ENCODE measurements at places on chromosomes 7 and 10.

- peak; percentile 87 for DNase-seq
Measured at GRCh38 chr10:122490786-122491680, 29.7 kb downstream of the HTRA1 start.

DNA sequence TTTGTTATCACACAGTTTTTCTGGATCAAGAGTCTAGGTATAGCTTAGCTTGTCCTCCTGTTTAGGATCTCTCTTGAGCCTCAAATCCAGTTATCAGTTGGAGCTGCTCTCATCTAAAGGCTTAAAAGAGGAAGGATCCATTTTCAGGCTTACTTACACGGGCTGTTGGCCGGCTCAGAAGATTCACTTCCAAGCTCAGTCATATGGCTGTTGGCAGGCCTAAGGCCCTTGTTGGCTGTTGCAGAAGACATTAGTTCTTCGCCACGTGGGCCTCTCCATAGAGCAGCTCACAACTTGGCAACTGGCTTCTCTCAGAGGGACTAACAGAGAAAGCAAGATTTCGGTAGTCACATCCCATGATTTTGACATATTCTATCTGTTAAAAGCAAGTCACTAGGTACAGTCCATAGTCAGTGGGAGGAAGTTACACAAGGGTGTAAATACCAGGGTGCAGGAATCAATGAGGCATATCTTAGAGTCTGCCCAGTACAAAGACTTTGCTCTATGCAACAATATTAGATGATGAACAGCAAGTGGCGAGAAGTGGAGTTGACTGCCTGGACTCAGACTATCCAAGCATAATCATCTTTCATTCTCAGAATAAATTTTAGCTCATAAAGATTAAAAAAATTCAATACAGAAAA is 280.1 kb upstream of the MBL2 start:
- DNase-seq = no peak

DNA sequence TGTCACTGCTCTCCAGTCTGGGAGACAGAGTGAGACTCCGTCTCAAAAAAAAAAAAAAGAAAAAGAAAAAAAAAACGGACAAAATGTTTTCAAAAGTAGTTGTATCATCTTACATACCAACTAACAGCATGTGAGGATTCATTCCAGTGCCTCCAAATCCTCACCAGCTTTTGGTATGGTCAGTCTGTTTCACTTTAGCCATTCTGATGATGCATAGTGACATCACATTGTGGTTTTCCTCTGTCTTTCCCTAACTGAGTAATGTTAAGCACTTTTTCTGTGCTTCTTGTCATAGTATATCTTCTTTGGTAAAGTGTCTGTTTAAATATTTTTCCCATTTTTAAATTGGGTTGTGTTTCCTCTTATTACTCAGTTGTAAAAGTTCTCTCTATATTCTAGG is 251.4 kb upstream of the CTBP2 start:
- peak; percentile 7 for DNase-seq

GRCh38 chr10:18140149-18140956 is at the start of gene CACNB2:
Gene CACNB2 (plus strand): TSS chr10:18140424.
- peak; percentile 87 for DNase-seq

DNA sequence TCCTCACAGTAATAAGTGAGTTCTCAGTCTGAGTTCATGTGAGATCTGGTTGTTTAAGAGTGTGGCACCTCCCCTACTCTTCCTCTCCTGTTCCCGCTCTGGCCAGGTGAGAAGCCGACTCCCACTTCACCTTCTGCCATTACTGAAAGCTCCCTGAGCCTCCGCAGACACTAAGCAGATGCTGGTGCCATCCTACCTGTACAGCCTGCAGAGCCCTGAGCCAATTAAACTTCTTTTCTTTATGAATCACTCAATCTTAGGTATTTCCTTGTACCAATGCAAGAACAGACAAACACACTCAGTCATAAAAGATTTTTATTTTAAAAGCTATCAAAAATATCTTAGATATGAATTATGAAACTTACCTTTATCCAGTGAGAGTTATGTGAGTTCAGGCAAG is 39.5 kb upstream of the PFKP start:
- DNase-seq = no peak

GRCh38 chr7:85733169-85733915 is 546.5 kb upstream of the SEMA3D start:
- DNase-seq = peak; percentile 14

GRCh38 chr10:111102359-111102837 is 25.6 kb downstream of the ADRA2A start:
- DNase-seq = no peak
